Activated CD4-positive, CD25-positive, alpha-beta regulatory T cell (primary cell): ENCODE measurements at places on chromosomes 5 and 9.

DNA sequence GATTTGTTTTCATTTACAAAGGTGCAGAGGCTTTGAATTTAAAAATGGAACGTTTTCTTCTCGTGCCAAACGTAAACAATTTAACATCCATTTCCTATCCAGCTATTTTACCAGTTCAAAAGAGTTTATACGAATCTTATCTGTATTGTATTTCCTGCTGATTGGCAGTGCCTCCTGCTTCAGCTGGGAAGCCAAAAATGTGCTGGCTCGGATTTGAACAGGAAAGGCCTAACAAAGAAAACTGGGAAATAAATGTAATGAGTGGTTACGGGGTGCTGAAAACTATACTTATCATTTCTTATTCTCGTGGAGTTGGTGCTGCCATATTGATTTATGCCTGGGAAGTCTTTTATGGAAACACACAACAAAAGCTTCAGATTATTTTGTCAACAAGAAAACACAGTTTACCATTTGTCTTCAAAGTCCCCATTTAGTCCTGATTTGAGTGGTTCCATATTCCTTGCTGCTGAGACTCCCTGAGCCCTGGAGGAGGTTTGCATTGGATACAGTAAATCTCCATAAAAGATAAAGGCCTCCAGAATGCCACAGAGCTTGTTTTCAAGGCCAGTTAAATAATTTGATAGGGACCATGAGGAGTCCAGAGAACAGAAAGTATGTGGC, 507.4 kb downstream of the RASEF start:
- no peak for DNase-seq

GRCh38 chr5:139147483-139148087, 50.6 kb downstream of the SIL1 start:
- DNase-seq: no peak

DNA sequence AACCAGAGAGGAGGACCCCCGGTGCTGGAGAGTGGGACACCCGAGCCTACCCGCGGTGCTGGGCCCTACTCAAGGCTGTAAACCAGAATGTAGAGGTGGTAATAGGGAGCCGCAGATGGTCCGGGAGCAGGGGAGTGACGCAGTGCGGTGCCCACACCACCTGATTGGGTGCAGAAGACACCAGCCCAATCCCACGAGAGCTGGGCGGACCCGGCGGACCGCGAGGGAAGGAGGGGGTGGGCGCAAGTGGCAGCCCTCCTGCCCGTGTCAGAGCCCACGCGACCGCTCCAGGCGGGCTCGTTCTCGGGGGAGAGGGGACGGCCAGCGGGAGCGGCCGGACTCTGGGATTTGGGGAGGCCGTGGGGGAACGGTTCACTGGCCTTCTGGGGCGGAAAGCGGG, 71.2 kb downstream of the C9orf50 start:
- no peak for DNase-seq

DNA sequence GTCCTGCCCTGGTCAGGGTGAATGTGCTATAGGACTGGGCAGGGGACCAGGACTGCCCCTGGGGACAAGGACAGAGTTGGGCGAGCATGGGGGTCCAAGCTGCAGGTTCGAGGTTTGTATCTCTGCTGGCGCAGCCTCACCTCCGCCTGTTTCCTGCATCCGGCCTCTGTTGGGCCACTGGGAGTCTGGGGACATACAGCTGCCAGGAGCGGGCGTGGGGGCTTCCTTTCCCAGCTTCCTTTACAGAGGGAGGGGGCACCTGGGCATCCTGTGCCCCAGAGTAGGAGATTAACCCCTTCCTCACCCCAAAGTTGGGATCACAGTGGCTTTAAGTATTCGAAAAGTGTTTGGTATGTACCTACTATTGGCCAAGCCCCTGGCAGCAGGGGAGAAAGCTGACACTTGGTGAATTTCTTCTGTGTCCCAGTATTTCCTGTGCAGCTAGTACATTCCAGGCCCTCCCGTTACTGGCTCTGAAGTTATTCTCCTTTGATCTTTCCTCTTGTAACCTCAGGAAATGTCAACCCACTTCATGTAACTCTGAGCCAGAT, 19.0 kb downstream of the OLFML2A start:
- no peak for DNase-seq

- DNase-seq: no peak
Measured at GRCh38 chr5:116492016-116492623, 82.5 kb downstream of the SEMA6A start.

- DNase-seq: no peak
Measured at GRCh38 chr5:171868236-171868635, 82.6 kb downstream of the SMIM23 start.

DNA sequence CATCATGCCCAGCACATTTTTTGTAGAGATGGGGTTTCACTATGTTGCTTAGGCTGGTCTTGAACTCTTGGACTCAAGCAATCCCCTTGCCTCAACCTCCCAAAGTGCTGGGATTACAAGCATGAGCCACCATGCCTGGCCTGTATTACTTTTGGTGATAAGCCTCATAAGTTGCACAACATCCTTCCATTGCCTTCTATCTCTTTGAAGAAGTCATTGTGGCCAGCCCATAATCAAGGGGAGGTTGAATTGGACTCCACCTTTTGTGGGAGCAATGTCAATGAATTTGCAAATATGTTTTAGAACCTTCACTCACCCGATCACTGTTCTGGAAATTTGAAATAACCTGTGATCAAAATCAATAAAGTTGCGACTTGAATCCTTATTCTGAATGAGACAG, 104.3 kb upstream of the CLINT1 start:
- no peak for DNase-seq

- DNase-seq: no peak
Measured at GRCh38 chr9:130857864-130858738, 23.0 kb downstream of the ABL1 start.

GRCh38 chr5:151734064-151734408, 24.4 kb downstream of the ATOX1 start:
- DNase-seq: no peak

DNA sequence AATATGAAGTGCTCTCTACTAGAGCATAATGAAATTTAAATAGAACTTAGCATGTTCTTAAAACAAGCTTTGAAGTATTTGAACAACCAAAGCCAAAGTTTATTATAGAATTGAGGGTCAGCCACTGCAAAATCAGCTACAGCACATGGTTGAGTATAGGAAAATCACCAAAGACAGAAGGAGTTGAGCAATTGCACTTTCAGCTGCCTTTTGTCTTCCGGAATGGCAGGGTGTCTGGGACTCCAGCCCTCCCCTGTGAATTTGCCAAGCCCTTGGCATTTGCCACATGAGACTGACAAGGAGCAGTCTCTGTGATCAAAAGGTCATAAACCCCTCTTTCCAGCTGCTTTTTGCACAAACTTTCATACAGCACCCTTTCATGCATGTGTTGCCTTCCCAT, 8.5 kb upstream of the LURAP1L start:
- no peak for DNase-seq

DNA sequence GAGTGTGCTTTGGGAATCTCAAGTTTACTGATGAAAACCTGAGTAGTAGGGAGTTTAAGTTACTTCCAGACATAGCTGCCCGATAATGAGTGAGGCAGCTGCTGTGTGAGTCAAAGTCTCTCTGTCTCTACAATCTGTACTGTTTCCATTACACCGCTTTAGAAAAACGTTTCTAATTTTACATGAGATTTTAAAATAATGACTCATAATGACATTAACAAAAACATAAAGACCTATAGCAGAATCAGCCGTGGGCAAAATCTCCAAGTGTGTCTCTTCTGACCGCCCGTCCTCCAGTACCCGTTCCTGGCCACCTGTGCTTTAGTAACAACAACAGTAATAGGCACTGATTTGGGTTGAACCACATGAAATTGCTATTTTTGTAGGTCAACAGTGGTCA, 69.6 kb upstream of the PRRC1 start:
- no peak for DNase-seq

DNA sequence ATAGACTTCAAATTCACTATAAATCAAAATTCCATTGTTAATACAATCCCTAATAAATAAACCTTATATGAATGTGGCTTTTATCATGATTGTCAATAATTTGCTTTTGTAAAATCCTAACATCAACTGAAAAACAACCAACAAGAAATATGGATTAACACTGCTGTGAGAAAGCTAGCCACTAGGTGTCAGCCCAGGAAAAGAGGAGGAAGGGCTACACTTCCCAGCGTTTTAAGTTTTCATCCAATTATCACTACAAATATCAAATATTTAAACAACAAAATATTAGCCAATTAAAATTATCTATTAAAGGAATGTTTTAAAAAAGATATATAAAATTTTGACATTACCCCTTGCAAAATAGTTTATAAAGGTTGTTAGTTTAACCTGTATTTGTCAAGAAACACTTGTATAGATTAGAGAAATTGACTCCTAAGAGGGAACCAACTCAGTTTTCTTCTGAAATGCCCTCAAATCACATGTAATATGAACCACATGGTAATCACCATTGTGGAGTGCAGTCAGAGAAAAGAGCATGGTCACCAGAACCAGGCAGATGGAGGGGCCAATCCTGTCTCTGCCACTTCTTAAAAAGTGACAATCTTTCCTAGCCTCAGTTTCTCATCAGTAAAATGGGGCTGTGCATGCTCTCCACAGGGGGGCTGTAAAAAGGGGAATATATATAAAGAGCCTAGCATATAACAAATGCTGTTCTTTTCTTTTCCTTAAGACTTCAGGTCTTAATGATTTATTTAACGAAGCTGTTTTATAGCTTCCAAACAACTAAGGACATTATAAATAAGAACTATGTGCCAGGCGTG, 188.2 kb downstream of the CRB2 start:
- DNase-seq: no peak

- DNase-seq: no peak
Measured at GRCh38 chr9:123761905-123762605, 167.9 kb downstream of the DENND1A start.

GRCh38 chr9:18362901-18363685, 110.9 kb upstream of the ADAMTSL1 start:
- no peak for DNase-seq

DNA sequence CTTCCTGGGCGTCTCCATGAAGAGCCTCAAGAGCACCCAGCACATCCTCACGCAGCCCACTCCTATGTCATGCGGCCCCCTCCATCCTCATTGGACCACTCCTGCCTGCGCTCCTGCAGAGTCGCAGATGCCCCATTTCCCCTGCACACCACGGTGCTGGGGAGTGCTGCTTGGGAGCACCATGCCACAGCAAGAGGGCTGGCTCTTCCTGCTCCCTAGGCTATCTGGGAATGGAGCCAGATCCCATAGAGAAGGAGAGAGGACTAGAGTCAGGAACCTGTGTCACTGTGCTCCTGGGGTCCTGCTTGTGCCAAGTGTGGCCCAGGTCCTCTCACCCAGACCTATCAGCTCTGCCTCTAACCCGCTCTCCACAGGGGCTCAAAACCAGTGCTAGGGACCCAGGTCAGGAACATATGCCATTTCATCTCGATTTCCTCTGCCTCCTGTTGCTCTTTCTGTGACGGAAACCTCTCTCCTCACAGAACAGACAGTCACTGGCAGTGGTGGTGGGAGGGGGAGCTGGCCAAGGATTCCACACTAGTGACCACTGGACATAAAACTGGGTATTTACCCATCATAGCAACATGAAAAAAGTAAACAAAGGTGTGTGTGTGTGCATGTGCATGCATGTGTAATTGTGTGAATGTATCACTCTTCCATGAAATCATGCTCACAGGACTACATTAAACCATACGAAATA, 178.4 kb downstream of the TTLL11 start:
- DNase-seq: no peak

DNA sequence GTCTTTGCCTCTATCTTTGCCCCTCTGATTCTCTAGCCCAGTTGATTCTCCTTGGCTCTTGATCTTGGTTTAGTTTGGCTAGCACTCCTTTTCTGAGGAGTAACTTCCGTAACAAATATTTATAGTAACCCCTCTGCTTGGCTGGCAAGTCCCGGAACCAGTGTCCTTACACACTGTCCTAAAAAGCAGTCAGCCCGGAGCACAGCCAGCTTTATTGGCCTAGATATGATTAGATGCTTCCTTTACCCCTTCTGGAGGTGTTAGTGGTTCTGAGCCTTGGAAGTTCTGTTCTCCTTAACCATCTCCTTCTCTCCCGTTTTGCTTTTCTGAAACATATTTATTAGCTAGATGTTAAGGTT, 17.0 kb upstream of the MSMP start:
- no peak for DNase-seq

DNA sequence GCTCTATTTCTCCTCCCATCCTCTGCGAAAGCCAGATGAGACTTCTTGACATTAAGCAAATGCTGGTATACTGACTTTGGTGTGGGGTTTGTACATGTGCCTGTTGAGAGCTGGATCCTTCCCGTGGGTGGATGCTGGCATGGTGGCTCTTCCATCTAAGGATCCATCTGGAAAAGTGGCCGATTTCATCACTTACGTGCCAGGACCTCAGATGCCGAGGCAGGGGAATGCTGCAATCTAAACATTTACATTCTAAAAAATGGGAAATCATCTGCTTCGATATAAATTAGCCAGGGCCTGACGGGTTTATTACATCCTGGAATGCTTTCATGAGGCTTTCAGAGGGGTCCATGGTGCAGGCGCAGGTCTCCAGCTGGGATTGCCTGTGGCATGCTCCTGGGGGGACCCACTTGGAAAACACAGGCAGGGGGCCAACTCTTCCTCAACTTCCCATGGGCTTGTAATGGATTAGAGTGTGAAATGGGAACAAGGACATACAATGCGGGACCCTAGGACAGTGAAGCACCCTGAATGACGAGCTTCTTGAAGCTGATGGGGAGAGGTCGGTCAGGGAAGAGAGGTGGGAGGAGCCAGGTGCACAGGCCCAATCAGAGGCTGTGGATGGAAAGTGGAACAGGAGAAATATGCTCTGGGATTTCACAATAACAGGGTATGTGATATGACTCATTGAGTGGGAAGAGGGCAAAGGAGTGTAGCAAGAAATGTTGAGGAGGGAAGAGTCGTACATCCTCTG, 105.5 kb upstream of the PITX1 start:
- DNase-seq: no peak

GRCh38 chr9:117188394-117188793, 226.5 kb downstream of the ASTN2 start:
- no peak for DNase-seq

- no peak for DNase-seq
Measured at GRCh38 chr5:28557114-28557513, 1518.7 kb upstream of the CDH9 start.
